A172 (cell line): ENCODE measurements at places on chromosomes 2 and 18.

DNA sequence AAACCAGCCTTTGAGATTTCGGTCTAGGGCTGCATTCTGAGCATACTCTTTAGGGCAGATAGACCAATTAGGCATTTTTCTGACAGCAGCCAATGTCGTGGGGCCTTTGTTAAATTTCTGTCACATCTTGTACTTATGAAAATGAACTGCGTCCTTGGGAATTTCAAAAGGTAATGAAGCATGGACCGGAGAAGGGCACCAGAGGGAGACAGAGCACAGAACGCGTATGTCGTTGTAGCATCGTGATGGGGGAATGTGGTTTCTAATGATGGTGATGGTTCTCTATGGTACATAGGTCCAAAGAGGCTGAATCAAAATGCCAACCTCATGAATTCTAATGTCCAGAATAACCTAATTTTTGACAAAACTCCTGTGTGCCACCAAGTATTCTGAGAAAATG, 483.9 kb upstream of the CRIM1 start:
- DNase-seq, result peak; percentile 6

- DNase-seq, result no peak
These were observed 142.6 kb downstream of the RTP5 start for GRCh38 chr2:242011991-242012764.

GRCh38 chr18:75204732-75205513, 4.0 kb downstream of the PTGR3 start:
- DNase-seq, result no peak

GRCh38 chr2:72138011-72138881, 9.4 kb downstream of the CYP26B1 start:
- no peak for DNase-seq

- peak; percentile 21 for DNase-seq
These were observed 43.9 kb upstream of the NEMP2 start for GRCh38 chr2:190578158-190579057.

DNA sequence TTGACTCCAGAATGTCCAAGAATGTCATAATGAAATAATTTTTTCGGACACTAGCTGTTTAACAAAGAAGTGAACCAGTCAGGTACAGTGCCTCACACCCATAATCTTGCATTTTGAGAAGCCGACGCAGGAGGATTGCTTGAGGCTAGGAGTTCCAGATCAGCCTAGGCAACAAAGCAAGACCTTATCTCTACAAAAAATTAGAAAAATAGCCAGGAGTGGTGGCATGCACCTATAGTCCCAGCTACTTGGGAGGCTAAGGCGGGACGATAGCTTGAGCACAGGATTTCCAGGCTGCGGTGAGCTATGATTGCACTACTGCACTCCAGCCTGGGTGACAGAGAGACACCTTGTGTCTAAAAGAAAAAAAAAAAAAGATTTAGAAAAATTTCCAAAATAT, 235.8 kb upstream of the FN1 start:
- DNase-seq, result no peak

GRCh38 chr2:205902041-205902899, 183.7 kb downstream of the INO80D start:
- DNase-seq, result peak; percentile 21

DNA sequence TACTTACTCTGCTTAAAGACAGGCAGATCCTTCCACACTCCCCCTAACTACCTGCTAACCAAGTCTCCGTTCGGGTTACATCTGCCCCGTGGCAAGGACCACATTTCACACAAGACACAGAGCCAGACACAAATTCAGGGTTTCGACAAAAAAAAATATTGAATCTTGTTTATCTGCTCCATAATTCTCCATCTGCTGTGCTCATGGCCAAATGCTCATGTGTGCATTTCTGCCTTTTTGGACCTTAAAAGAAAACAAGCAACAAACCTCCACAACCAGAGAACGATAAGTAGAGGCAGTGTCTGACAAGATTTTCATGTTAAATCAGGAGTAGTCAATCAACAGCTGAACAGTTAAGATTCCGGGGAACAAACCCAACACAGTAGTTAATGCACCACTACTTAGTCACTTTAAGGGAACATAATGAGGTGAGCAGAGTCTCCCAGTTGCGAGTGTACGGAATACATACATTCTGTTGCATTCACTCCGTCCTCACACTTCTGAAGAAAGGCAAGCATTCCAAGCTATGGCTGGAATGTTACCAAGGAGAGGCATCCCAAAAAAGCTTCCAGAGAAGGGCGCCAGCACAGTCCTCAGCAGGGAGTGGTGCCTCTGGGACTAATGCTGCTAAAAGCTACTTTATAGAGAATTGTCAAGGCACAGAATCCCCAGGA, 121.0 kb downstream of the ANKRD44 start:
- DNase-seq, result no peak

DNA sequence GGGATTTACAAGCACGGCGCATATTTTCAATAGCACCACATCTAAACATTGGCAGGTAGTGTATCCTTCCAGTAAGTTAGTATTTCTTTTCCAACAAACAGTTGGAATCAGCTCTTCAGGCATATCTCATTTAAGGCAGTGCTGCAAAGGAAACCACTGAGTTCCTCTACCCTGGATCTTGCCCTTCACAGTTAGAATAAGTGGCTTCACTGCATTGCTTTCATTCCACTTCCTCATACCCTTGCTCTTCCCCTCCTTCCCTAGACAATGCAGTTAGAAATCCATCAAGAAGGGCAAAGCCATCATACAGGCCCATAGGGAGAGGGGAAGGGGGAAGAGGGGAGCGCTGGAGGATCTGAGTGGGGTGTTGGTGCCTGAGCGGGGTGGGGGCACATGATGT, 173.7 kb downstream of the FBXO15 start:
- DNase-seq, result no peak

DNA sequence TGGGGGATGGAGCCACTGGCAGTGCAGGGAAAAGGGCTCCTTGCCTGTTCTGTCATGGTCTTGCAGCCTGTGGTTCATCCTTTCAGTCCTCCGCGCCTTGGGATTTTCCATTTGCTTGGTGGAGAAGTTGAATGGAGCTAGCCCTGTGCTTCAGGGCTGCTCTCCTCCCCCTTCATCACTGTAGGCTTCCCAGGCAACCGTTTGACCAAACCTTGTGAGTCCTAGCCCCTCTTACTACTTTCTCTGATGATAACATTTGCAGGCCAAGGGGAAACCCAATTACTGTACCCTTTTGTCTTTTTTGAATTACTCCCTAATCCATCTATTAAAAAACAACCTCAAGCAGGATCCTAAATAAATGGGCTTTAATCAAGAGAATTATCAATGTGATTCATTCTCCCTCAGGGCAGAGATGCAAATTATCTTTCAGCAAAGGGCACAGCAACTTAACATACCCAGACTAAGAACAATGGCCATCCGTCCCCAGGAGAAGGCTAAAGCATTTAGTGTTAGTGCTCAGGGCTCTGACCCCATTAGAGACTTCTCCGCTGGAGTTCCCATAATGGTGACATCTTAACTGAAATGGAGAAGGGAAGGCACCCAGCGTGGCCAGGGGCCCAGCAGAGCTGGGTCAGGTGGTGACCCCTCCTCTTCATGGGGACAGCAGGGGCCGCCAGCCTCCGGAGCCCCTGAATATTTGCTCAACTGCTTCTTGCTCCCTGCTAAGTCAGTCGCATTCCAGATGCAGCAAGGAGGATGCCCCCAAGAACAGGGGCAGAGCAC, 40.7 kb downstream of the RHOB start:
- DNase-seq, result no peak

DNA sequence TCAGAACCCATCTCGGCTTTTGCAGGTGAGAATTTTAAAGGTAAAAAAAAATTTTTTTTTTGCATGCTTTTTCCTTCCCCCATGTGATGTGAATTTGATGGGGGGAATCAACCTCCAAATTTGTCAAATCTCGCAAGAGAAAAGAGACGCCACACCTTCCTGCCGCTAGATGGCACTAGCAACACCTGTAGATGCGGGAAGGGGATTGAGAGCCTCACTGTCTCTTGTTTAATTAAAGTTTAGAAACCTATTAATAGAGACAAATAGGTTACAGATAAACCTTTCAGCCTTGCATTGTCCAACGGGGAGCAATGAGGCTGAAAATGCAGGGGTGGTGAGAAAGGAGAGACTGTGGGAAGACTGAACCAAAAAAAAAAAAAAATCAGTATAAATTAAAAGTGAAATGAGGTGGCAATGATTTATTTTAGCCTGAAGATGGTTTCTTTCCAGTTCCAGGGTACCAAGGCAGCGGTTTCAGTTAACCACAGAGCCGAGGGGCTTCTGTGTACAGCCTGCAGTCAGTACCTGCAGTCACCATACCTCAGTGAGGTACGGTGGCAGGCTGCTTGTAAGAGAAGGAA, 84.6 kb downstream of the NRP2 start:
- DNase-seq, result no peak

GRCh38 chr2:105362862-105363591, 25.7 kb downstream of the C2orf49 start:
- no peak for DNase-seq

- no peak for DNase-seq
These were observed 19.7 kb downstream of the VIL1 start for GRCh38 chr2:218438596-218438995.

DNA sequence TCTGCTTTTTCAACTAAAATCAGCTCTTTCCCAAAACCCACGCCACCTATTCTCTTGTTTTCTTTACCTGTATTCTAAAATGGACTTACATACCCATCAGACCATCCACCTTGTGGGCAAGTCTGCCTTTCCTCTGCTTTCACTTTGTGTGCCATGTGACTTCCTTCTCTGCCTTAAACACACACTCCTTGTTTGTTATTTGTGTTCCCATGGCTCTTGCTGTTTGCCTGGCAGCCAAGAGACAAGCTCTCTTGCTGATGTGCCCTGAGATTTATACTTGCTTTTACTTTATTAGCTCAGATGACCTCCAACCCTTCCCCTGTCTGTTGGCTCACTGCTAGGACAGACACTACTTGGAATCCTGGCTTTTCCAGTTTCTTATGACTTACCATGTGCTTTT, 309.7 kb upstream of the LRRTM4 start:
- no peak for DNase-seq

DNA sequence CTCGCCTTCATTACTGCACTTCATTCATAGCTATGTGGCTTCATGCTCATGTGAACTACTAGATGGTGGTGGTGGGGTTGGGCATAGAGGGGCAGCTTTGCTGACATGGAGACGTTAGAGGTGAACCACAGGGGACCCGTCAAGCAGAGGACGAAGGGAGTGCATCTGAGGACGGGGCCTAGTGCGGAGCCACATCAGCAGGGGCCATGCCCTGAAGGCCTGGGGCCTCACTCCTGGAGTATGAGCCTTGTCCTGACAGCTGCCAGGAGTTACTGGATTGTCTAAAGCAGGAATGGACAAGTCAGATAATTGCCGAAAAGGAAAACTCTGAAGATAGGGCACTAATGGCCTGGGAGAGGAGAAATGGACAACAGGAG, 36.4 kb downstream of the KCNF1 start:
- no peak for DNase-seq

DNA sequence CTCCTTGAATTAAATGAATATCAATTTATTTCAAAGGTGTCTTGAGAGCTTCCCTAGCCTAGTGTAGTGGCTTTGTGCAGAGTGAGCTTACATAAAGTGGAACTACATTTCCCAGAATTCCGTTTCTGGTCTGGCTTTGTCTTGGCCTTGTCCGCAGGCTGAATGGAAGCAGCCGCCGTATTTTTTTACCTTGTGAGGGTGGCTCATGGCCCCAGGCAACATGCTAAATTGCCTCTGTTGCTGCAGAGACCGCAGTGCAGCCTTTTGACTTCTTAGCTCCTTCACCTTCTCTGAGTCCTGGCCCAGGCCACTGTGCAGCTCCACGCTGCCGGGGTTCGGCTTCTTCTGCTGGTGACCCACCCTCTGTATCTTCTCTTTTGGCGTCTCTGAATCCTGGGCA, 114.8 kb upstream of the SLC38A11 start:
- no peak for DNase-seq

DNA sequence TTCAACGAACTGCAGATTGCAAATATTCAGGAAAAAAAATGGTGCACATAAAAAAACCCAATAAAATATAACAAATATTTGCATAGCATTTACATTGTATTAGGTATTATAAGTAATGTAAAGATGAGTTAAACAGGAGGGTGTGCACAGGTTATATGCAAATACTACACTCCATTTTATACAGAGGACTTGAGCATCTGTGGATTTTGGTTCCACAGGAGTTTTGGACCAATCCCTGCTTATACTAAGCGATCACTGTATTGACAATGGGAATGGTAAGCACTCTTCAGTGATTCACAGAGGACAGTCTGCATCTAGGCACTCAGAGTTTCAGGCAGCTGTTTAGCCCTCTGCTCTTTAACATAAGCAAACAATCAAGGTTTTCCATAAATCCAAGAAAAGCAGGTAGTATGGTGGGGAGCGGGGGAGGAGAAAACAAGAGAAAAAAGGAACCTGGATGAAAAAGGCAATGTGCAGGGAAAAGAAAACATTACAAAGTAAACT, 206.0 kb upstream of the PARD3B start:
- no peak for DNase-seq

- DNase-seq, result no peak
These were observed 108.7 kb downstream of the GFPT1 start for GRCh38 chr2:69278366-69278765.

DNA sequence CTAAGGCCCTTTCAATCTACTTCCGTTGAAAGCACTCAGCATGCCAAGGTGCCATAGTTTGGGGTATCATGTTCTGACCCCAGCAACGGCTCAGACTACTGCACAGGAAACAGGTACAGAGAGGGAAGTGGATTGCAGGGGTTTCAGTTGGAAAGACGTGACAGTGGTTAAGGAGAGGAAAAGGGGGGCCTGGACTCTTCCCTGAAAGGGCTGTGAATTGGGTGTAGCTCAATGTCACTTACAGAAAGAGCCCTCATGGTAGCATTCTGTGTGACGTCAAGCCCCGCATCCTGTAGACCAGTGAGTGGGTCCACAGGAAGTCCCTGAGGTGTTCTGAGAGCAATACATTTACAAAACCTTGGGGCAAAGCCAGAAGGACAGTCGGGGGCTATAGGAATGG, 121.5 kb upstream of the GYPC start:
- no peak for DNase-seq

DNA sequence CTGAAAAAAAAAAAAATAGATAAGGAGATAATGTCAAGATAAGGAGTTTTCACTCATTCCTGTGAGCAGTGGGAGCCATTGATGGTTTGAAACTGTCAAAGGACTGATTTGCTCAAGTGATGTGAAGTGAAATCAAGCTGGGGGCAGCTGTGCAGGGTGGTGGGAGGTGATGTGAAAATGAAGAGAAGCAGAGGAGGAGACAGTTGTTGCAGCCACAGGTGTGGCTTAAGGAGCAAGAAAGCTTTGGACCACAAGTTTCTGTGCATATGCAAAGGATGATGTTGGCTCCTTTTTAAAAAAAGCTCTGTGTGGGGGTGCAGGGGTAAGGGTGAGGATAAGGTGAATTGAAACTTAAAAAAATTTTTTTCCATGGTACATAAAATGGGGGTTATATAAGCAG, 8.3 kb downstream of the EFR3B start:
- no peak for DNase-seq

GRCh38 chr2:191629001-191629453, 48.9 kb upstream of the NABP1 start:
- no peak for DNase-seq

DNA sequence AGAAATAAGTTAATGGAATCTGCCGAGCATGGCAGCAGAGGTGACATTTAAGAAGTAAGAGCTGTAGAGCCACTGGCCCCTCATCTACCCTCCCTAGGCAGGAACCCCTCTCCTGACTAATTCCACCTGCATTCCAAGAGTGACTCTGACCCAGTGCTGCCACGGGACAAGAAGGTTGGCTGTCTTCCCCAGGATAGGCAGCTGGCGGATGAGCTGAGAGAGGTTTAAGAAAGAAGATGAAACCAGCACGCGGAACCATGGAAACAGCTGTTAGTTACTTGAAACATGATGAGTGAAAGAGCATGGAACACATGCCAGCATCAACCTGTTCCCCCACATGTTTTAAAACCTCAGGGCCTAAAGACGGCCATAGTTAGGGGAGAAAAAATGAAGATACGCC, 74.1 kb downstream of the RND3 start:
- no peak for DNase-seq

- DNase-seq, result no peak
These were observed 33.9 kb downstream of the SLC4A3 start for GRCh38 chr2:219661197-219661954.
